ENCODE measurements at places on chromosomes 12 and 14.
A peak's percentile ranks its signal among the peaks of the same experiment; 100 is the strongest.

DNA sequence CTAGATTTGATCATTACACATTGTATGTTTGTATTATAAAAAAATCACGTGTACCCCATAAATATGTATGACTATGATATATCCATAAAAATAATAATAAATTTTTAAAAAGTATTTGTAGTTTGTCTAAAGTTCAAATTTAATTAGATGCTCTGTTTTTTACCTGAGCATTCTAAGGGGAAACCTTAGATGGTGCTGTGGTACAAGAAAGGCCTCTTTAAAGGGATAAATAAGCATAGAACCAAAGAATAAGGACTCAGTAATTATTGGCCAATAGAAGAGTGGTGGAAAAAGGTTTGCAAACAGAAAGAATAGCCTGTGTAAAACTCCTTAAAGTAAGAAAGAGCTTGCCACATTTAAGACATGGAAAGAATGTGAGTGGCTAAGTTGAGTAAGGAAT, 580.1 kb upstream of the SEL1L start:
- no peak for DNase-seq

- DNase-seq = no peak
These were observed 1241.4 kb upstream of the TMEM132C start for GRCh38 chr12:127025545-127025944.

- no peak for DNase-seq
These were observed 53.1 kb upstream of the KCNA1 start for GRCh38 chr12:4856596-4856995.

DNA sequence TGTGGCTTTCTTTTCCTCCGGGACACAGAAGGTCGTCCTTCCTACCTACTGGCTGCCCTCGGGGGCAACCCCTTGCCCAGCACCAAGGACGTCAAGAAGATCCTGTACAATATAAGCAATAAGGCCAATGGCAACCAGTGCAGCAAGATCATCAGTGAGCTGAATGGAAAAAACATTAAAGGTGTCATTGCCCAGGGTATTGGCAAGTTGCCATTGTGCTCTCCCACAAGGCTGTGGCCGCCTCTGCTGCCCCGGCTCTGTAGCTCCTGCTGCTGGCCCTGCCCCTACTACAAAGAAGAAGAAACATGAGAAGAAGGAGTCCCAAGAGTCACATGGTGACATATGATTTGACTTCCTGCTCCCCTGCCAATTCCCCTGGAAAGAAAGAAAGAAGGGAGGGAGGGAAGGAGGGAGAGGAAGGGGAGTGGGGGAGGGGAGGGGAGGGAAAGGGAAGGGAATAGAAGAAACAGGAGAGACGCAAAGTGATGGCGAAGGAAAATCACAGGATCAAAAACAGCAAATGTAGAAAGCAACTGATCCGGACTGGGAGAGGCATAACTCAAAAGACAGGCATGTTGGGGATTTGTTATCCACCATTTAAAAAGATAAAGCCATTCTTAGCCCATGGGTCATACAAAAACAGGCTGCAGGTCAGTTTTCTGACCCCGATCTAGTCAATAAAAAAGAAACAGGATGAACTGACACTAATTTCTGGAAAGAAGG, 61.3 kb upstream of the RESF1 start:
- no peak for DNase-seq

DNA sequence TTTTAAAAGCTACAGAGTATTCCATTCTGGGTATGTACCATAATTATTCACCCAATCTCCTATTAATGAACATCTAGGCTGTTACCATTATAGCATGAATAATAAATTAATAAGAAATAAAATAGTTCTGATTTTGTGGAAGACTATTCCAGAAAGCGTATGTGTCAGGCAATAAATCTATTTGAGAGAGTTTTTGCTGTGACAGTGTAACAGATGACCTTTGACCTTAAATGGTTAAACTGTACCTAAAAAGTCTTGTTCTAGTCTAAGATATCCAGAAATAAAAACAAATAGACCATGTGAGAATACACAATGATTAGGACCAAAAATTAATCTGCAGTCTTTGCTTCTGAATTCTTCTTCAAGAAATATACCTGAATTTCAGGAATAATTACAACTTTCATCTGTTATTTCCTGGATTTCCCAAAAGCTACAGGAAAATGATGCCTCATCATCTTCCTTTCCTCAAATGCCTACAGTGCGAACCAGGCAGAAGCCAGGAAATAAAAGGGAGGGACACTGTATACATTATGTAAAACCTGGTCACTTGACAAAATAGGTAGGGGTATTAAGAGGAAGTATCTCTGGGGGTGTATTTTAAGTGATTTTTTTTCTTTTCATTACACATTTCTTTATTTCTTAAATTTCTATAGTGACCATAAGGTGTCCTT, 7.3 kb downstream of the TM7SF3 start:
- no peak for DNase-seq

DNA sequence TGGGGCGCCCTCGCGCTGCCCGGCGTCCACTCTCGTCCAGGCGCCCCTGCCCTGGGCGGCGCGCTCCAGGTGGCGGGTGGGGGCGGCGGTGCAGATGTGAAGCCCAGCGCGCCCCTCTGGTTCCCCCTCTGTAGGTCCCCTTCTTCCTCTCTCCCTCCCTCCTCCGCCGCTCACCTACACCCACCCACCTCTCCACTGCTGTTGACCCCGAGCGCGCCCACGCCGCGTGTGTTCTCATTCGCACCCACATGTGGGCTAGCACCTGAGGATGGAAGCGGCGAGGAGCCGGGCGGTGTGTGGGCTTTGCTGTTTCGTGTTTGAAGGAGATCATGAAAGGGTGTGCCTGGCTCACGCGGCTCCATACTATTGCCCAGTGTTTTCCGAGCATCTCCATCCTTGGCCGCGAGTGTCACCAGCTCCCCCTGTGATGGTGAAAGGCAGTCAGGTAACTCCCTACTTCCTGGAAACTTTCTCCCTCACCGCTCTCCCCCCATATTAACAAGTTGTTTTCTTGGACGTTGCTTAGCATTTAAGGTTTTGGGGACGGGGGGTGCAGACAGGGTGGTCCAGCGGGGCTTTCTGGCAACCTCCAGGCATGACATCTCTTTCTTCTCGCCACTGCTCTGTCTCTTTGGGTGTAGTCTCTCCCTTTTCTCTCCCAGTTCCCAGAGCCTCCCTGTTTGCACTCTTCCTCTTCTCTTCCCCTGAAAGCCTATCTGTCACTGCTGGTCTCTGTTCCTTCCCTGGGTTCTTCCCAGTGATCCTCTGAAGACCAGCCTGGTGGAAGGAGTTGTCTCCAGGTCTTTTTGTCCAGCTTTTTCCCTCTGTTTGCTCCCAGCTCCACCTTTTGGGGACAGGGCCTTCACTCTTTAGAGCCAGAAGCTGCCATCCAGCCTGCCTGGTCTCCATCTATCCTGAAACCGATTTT, 1.6 kb downstream of the CACNA1C start:
- DNase-seq = no peak

DNA sequence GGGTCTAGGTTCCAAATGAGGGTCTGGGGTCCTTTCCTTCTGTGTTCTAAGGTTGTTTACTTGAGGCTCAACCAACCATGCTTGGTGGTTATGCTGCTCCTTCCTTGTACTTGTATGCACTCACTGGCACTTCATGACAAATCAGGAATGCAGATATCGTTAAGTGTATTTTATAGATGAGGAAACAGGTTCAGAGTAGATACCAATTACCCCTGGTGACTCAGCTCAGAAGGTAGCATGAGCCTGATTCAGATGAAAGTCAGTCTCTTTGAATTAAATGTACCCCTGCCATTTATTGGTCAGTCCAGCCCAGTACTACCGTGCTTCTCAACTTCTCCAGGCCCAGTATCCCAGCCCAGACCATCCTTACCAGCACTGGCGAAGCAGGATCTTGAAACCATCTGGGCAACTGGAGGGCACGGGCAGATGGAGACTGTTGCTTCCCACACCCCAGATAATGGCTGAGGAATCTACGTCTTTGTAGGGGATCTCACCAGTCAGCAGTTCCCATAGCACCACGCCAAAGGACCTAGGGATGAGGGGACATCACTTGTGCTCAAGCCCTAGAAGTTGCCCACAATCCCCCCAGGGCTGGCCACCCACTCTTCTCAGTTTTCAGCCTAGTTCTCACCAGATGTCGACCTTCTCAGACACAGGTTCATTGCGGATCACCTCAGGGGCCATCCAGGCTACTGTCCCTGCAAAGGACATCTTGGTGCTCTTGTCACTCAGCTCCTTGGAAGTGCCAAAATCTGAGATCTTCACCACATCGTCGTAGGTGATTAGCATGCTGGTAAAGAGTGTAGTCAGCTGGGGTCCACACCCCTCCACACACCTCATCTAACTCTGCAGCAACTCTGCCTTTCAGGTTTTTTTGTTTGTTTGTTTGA, 14.3 kb downstream of the MAP3K12 start:
- DNase-seq = no peak

DNA sequence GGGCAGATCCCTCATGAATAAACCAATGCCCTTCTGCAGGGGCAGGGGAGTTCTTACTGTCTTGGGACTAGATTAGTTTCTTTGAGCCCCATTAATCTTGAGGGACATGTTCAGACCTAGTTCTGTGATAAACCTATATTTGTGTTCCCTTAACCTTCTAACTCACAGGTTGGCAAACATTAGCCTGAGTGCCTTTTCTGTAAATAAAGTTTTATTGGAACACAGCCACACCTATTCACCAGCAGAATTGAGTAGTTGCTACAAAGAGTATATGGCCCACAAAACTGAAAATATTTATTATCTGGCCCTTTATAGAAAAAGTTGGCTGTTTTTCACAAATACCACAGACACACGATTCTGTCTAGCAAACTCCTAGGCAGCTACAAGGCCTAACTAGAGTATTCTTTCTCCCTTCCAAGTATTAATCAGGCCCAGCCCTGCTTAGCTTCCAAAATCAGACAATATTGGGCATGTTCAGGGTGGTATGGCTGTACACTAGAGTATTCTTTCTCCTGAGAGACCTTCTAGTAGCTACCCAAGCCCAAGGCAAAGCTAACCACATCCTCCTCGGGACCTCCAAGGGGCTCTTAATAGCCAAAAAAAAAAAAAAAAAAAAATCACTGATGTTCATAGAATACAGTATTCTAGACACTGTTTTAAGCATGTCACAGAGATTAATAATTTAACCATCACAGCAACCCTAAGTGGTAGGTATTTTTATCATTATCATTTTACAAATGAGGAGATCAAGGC, 199.3 kb upstream of the PWP1 start:
- no peak for DNase-seq

DNA sequence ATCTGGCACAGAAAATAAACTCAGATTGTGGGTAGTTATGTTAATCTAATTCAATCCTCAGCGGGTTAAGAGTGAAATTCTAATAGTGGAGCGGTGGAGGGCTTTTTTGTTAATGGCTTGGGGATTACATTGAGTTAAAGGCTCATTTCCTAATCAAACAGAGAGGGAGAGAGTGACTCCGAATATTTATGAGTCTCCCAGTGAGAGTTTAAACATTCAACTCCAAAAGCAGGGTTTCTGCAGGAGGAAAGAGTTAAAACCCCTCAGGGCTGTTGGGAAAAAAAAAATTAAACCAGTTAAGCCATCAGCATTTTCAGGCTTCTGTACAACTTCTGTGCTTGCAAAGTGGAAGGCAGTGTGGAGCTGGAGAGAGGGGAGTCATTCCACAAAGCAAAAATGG, 62.1 kb upstream of the ESRRB start:
- no peak for DNase-seq

DNA sequence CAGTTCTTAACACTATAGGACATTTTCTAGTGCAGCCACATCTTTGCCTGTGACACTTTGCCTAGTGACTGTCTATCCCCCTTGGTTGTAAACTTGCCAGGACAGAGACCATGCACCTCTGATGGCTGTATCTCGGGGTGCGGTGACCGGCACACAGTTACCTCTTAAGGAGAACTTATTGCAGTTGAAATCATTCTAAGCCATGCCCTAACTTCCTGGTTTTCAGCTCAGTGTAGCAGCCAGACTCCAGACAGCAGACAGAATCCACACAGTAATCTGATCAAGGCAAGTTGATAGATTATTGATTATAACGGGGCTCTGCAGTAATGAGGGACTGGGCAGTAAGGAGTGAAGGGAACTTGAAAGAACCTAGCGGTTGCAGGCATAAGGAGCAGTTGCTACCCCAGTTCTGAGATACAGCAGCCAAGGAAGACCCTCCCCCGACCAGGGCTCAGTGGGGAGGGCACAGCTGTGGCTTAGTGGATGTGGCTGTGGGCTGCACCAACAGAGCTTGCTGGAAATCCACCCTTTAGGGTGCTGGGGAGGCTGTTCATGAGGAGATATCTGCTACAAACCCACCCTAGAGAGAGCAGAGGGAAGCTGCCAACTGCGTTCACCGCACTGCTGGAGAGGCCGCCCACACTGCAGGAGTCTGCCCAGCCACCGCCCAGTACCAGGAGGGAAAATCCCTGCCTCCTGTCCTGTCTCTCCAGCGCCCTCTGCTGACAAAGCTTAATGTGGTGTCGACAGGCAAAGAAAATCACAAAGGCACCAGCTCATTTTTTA, 58.2 kb upstream of the BEGAIN start:
- peak; percentile 50 for DNase-seq

DNA sequence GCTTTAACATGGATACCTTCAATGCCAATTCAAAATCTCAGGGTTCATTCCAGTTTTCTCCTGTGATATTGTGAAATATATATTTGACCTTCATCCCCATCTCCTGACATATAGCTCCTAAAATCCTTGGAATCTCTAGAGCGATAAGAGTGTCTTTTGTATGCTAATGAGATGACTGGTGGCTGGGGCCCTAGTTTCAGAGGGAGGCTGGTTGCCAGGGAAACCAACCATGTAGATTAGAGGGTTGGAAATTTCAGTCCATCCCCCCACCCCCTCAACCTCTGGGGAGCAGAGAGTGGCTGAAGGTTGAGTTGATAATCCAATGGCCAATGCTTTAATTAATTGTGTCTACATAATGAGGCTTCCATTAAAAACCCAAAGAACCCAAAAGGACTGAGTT, 59.4 kb downstream of the SDR9C7 start:
- DNase-seq = no peak

DNA sequence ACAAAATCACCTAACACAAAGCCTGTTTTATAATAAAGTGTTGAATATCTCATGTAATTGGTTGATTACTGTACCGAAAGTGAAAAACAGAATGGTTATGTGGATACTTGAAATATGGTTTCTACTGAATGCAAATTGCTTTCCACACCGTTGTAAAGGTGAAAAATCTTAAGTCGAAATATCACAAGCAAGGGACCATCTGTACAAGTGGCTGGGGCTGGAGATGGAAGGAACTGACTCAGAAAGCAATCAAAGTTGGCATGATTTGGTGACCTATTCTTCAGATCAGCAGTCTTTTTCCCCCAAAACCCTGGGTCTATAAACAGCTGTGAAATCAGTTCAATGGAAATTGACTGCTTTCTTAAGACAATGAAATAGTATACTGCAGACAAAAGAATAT, 3.6 kb downstream of the CBX5 start:
- no peak for DNase-seq

DNA sequence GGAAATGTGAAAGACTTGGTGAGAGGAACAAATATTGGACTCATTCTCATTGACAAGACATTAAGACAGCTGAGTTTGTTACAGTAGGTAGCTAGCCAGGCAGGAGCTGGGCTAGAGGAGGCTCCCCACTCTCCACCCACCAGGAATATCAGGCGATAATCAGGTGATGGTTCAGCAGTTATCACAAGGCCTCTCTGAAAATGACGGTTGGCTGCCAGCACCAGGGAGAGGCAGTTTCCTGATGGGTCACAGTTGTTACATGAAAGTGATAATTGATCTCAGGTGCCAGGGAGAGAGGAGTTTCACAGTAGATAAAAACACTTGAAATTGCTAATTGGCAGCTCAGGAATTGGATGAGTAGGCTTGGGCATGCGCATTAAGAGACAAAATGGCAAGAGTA, 116.5 kb downstream of the TMTC2 start:
- no peak for DNase-seq

Measured in activated naive CD4-positive, alpha-beta T cell (primary cell).